ENCODE measurements at places on chromosomes 11 and 22. TPM values are rescaled to one million over a fixed set of nuclear protein-coding genes. Genes with fewer than 3 reads are reported as not detected.

Gene MMP27
- total RNA-seq, result not detected

Gene ACCSL
- total RNA-seq, result not detected

Gene ISX
- total RNA-seq, result not detected

Gene TBCEL
- total RNA-seq, result 24.9 TPM

Gene BTG4
- not detected for total RNA-seq

Gene ARHGAP20
- total RNA-seq, result 3.6 TPM

Gene TIMP3
- total RNA-seq, result 31.6 TPM

Gene MYOD1
- total RNA-seq, result 0.12 TPM

Gene C11orf91
- not detected for total RNA-seq

Gene CASP5
- not detected for total RNA-seq

Gene GPR83
- not detected for total RNA-seq

Gene KCNK7
- total RNA-seq, result not detected

Gene XRRA1
- 14.7 TPM for total RNA-seq

Gene MICAL2
- 241 TPM for total RNA-seq

Gene TH
- total RNA-seq, result not detected

Gene RBMXL2
- 0.11 TPM for total RNA-seq

Gene LRRC56
- total RNA-seq, result 0.62 TPM

Gene APOBEC3G
- total RNA-seq, result 15.4 TPM

Gene POU2F3
- total RNA-seq, result 0.12 TPM

Gene RRP7A
- 33.4 TPM for total RNA-seq

Gene BIK
- not detected for total RNA-seq

Gene KRTAP5-2
- total RNA-seq, result not detected

Gene OR51M1
- total RNA-seq, result not detected

Gene TRPC6
- total RNA-seq, result 1.00 TPM

Gene CCDC89
- 7.9 TPM for total RNA-seq

Gene HEPHL1
- total RNA-seq, result 0.11 TPM

Gene KRTAP5-8
- not detected for total RNA-seq

Gene SYNGR1
- total RNA-seq, result 8.1 TPM

Gene SLC6A5
- not detected for total RNA-seq

All from uterine smooth muscle cell (primary cell).